Retina (tissue), 1 donor: ENCODE measurements at places on chromosomes 2 and 18.

DNA sequence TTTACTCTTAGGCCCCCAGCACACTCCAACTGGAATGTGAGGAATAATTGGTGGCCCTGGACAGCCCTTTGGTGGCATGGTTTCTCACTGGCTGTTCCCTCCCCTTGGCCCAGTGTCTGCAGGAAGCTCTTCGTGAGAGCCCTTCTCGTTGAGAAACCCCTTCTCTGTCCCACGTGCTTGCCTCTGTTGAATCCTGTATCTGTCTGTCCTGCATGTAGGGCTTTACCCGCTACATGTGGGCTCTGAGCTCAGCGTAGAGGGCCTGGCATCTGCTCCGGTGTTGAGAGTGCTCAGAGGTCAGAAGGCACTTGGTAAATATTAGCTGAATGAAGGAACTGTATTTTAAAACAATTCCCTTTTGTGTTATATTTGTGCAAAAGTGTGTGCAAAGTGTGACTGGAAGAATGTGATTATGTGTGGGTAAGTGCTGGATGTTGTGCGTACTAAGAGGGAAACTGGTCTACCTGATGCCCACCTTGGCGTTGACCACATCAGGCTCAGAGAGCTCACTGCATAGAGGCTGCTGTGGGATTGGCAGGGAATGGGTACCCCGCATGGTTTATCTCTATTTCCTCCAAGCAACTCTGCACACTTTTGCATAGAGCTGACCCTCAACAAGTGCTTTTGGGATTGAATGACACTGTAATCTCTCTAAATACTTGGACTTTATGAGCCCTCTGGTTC is 40.0 kb downstream of the RNF144A start:
- no peak for DNase-seq

GRCh38 chr2:152600697-152601096 is 116.6 kb downstream of the PRPF40A start:
- no peak for DNase-seq

GRCh38 chr2:95041060-95041823 is 15.7 kb downstream of the MAL start:
- no peak for DNase-seq

DNA sequence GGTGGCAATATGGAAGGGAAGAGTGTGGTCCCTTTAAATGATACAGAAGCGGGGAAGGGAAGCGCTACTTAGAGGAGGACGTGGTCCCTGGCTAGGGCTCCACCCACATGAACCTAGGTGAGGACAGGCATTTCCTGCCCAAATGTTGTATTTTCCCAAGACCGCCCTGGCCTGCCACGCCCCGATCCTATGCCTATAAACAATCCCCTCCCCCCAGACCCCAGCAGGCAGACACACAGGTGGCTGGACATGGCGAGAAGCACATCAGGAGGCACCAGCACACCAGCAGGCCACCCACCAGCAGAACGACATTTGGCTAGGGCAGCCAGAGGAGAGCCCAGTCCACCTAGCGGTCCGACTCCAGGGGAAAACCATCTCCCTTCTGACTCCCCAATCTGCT is 47.2 kb downstream of the METTL8 start:
- no peak for DNase-seq

GRCh38 chr2:181850936-181851560 is 40.5 kb upstream of the ITPRID2 start:
- DNase-seq = no peak

DNA sequence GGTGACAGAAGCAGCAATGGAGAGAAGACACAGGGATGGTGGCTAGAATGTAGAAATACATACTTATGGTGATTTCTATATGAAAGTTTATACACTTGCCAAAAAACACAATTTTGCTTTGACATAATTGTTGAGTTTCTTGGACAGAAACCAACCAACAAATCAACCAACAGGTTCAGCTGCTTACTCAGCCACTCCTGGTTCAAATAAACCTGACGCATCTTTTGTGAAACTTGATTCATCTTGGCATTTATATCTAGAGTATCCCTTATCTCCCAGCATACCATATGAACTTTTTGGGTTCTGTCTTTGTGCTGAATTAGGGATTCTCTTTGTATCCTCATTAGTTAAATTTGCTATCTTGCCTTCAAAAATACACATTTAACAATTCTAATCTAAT is 54.1 kb upstream of the ERBB4 start:
- DNase-seq = no peak

GRCh38 chr18:57998461-57998860 is 45.6 kb upstream of the NEDD4L start:
- DNase-seq = no peak
